ENCODE measurements at places on chromosomes 16 and 17. TPM values are rescaled to one million over a fixed set of nuclear protein-coding genes. Genes with fewer than 3 reads are reported as not detected.

- no peak for DNase-seq
- H3K4me3 ChIP-seq = no peak overlapping the region
- no peaks in the 10 kb centered on the region for H3K36me3 ChIP-seq
Measured at GRCh38 chr17:45384047-45384788, 48.5 kb downstream of the ARHGAP27 start.

GRCh38 chr16:65015599-65015998 is 106.3 kb downstream of the CDH11 start:
- no peaks in the 10 kb centered on the region for H3K36me3 ChIP-seq
- H3K4me3 ChIP-seq = no peak overlapping the region
- no peaks in the 10 kb centered on the region for H3K27me3 ChIP-seq
- no peaks in the 10 kb centered on the region for H3K4me1 ChIP-seq

DNA sequence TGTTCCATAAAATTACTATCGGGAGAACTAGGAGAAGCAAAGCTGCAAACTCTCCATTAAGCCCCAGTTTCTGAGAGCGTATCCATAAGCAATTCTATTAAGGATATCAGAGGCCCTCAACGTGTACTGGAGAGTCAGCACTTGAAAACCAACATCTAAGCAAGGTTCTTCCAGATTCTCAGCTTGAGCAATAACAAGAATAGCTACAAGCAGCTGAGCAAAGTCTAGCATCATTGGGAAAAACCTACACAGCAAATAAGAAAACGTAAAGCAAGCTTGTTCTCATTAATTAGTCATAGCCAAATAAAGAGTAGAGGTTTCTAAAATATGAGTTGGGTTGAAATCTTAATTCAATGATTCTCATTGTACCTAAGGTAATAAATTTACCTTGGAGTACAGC is 26.9 kb upstream of the COX10 start:
- DNase-seq = no peak
- no peak overlapping the region for H3K4me3 ChIP-seq
- no peak overlapping the region for H3K27ac ChIP-seq
- no peaks in the 10 kb centered on the region for H3K27me3 ChIP-seq

GRCh38 chr16:21277927-21278706 is at the start of gene CRYM:
Gene CRYM, minus strand, starts transcription at chr16:21278290. Its CDS starts 39 bp downstream, at chr16:21278251.
- H3K4me1 ChIP-seq = peaks cover 6% of the 10 kb centered on the region
- peak within 1 kb of the TSS; percentile 58 for H3K4me3 ChIP-seq
- H3K27me3 ChIP-seq = peaks cover 25% of the 10 kb centered on the region

CDK5R1 gene
- 19.6 TPM for total RNA-seq

STH gene
- 0.66 TPM for total RNA-seq

MARCHF10 gene
- 0.59 TPM for total RNA-seq

All from spinal cord (tissue), 10 donors.